PC-9 (cell line): ENCODE measurements at places on chromosomes 7 and 10. TPM values are rescaled to one million over a fixed set of nuclear protein-coding genes. Genes with fewer than 3 reads are reported as not detected.
A peak's percentile ranks its signal among the peaks of the same experiment; 100 is the strongest.

Gene ABHD11
- 74.4 and 92.6 TPM in 2 replicates for total RNA-seq

Gene INPP5F
- 11.4 and 12.4 TPM in 2 replicates for total RNA-seq

Gene AKAP9
- 48.0 and 71.3 TPM in 2 replicates for total RNA-seq

Gene INHBA
- total RNA-seq = 17.3 and 17.6 TPM in 2 replicates

Gene TMEM236
- 0.20 and 0.24 TPM in 2 replicates for total RNA-seq

Gene ABCA13
- 0.10 and 0.76 TPM in 2 replicates for total RNA-seq

Gene STEAP2
- total RNA-seq = 10.1 and 10.4 TPM in 2 replicates

Gene FAM20C
- 31.0 and 34.0 TPM in 2 replicates for total RNA-seq

- DNase-seq = no peak
Observed at GRCh38 chr7:134798155-134798554, 18.7 kb downstream of the CALD1 start.

DNA sequence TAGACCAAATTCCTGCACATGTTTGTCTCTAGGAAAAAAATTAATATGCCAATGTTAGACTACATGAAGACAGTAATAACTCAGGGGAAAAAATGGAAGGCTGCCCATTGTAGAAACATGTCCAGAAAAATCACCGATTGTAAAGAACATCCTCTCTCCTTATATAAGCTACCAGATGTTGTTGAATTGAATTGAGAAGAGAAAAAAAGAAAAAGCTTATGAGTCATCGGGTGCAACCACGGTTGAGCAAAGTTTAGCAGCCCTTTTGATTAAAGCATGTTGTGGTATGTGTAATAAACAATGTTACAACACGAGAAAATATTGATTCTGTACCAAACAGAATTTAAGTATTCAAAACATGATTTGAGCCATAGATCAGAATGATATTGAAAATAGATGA, 102.3 kb upstream of the ARHGAP21 start:
- peak; percentile 60 for DNase-seq

DNA sequence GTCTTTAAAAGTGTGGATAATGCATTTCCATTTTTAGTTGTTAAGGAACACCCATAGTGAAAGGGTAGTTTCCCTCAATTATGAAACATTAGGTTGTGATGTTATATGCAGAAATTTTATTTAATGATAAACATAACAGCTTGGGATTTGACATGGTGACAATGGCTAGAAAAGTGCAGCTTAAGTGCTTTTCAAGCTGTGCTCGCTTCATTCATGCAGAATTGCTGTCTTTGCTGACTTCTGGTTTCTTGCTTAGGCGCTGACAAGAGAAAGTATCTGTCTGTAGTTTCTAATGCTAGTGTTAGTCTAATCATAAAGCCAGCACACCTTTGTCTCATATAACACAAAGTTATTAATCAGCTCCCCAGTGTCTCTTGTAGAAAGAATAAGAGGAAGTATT, 170.0 kb downstream of the ARL5B start:
- no peak for DNase-seq

DNA sequence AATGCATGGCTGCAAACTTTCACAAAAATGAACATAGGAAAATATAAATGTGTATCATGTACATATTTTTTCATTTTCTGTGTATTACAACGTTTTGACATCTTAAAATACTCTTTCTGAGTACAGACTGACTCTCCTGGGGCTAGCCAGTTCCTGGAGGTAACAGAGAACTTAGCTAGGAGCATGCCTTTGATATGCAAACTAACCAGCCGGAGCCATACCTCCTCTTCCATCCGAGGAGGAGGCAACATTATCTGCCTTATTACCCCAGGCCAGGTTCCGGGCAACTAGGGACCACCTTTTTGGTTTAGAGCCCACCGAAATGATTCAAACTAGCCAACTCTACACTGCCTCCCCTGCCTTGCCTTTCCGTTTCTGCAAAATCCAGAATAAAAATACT, 33.7 kb upstream of the HECW1 start:
- DNase-seq = no peak

DNA sequence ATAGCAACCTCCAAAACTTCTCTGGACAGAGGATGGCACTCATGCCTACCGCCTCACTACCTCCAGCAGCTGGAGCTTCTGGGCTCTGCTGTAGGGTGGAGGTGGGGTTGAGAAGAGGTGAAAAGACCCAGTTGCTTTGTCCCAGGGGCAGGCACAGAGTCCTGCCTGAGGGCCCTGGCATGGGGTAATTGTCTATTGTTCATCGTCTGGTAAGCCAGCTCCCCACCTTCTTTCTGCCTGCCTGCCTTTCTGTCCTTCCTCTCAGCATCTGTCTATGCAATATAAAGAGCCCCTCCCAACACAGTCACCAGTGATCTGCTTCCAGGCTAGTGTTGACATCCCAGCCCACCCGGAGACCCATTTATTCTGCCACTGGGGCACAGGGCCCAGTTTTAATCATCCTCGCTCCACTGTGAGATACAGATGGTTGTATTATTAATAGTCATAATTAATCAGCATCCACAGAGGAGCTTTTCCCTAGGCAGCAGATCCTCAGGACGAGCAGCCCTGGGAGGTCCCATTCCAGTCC, 39.0 kb downstream of the ZMIZ1 start:
- no peak for DNase-seq

DNA sequence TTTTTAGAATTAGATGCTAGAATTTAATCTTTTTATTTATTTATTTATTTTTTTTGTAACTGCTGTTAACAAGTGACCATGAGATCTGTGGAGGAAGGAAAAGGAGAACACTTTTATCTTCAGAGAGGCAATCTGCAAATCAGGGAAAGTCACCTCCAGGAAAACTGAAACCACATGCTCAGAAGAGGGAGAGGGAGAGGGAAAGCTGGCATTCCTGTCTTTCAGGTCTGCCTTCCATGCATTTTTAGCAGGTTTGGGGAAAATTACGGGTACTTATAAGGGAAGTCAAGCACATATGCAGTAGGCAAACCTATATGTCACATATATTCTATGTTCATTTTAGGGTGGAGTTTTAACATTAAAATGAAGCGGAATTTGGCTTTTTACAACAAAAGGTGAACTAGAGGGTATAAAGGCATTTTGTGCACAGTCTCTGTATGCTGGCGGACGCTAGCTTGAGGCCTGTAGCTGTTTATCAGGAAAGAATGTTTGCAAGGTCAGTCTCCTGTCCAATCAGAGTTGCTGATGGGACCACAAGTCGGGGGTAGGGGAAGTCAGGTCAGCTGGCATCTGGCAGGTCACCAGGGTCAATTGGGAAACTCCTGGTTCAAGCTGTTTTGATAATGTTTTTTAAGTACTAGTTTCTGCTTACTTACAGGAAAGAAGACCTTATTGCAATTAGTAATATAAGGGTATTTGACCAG, 333.5 kb downstream of the GPR158 start:
- DNase-seq = no peak

GRCh38 chr10:27736396-27736795, 9.2 kb downstream of the MKX start:
- no peak for DNase-seq

DNA sequence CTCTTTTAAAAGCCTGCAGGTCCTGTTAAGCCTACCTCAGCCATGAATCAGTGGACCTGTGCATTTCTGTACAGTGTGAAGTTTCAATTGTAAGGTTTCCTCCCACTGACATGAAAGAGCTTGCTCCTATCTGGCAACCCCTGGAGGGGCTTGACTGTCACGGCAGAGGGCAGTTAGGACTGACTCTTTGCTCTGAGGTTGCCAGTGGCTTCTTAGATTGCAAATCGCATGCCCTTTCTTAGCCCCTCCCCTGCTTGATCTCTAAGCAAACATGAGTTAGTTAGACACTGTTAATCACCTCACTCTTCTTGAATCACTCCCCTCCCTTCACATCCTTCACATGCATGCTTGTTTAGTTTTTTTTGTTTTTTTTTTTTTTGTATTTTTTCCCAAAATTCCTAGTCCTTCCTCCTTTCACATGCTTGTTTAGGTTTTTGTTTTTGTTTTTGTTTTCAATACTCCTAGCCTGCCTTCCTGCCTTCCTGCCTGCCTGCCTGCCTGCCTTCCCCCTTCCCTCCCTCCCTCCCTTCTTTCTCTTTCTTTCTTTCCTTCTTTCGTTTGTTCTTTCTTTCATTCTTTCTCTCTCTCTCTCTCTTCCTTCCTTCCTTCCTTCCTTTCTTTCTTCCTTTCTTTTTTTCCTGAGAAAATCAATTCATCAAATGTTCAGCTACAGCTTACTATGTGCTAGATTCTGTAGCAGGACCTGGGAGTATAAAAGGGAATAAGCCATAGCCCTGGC, 6.0 kb upstream of the HIPK2 start:
- DNase-seq = peak; percentile 55

GRCh38 chr10:31035266-31035798, 3.7 kb upstream of the ZNF438 start:
- DNase-seq = no peak

GRCh38 chr10:97889461-97890265, 40.0 kb downstream of the GOLGA7B start:
- DNase-seq = peak; percentile 83

GRCh38 chr7:94432817-94433216, 38.1 kb downstream of the COL1A2 start:
- DNase-seq = no peak

DNA sequence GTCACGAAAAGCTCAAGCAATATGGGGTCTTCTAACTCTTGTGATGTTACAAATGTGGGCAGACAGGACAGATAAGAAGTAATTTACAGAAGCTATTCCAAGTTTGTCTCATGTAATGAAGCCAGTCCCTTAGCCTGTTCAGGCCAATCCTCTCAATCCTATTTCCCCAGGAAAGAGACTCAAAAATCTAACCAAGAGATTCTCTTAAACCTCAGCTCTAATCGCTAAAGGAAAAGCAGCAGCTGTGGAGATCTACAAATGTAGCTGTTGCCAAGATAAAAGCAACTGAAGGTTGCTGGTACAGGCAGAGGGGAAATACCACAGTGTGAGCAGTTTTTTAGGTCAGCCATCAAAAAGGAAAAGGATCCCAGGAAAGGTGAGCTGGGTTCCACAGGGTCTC, 39.3 kb downstream of the ANK3 start:
- no peak for DNase-seq

DNA sequence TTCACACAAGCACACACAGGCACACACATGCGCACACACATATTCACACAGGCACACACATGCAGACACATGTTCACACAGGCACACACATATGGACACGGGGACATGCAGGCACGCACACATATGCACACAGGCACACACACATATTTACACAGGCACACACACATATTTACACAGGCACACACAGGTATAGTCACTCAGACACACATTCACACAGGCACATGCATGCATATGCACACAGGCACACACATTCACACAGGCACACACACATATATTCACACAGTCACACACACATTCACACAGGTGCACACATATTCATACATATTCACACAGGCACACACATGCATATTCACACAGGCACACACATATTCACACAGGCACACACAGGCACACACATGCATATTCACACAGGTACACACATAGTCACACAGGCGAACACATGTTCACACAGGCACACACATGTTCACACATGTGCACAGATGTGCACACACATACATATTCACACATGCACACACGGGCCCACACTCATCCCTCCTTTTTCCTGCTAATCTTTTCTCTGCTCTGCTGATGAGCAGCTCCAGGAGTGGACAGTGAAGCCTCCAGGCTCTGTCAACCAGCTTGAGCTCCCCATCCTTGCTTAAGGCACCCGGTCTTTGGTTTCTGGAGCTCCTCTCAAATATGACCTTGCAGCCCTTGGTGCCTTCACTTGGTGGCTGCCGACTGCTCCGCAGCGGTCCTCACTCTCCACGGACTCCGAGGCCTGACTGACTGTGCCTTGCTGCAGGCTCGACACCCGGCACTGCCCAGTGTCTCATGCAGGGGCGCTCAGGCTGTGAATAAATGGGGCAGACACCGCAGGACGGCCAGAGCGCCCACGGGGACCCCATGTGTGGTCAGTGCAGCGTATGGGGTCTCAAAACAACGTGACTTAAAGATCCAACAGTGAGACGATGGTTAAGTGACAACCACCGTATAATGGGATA, 581.2 kb upstream of the MGMT start:
- DNase-seq = no peak

DNA sequence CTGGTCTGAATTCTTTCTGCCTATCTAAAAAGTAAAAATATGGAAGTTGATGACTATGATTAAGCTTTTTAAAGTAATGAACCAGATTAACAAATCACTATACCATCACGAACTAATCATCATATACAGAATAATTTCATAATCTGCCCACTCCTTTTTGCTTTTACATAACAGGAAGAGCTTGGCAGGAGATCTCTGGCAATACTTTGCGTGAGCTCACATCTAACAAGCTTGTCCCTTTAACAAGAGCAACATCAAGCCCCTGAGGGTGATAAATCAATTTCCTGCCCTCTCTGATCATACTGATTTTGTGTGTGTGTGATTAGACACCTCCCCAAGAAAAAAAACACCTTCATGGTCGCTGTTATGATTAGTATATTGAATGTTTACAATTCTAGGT, 143.5 kb upstream of the ASAH2 start:
- DNase-seq = no peak
